Urinary bladder (tissue), 4 donors: ENCODE measurements at places on chromosomes 16 and 17. TPM values are rescaled to one million over a fixed set of nuclear protein-coding genes. Genes with fewer than 3 reads are reported as not detected.

GRCh38 chr16:28168991-28169554, 42.7 kb downstream of the XPO6 start:
- no peak for DNase-seq

- no peak for DNase-seq
Observed at GRCh38 chr17:39096508-39097149, 54.8 kb downstream of the PLXDC1 start.

- DNase-seq: no peak
Observed at GRCh38 chr17:19388791-19389785, 2.1 kb upstream of the MFAP4 start.

DNA sequence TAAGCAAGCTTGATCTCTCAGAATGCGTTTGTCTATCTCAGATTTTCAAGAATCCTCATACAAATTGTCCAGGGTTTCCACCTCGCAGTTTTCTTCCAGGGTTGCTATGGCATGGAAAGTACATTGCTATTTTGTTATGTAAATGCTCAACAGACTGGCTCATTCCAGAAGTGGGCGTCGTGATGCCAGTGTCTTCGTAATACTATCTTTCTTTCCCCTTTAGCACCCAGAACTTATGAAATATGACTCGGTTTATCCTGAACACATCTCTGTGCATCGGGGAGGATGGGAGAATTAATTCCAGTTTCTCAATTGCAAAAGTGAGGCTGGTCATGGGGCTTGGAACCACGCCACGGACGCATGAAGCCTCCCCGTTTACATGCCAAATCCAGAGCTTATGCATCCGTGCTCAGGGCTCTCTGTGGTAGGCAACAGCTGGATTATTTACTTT, 405.0 kb downstream of the WWOX start:
- peak; percentile 5 for DNase-seq

DNA sequence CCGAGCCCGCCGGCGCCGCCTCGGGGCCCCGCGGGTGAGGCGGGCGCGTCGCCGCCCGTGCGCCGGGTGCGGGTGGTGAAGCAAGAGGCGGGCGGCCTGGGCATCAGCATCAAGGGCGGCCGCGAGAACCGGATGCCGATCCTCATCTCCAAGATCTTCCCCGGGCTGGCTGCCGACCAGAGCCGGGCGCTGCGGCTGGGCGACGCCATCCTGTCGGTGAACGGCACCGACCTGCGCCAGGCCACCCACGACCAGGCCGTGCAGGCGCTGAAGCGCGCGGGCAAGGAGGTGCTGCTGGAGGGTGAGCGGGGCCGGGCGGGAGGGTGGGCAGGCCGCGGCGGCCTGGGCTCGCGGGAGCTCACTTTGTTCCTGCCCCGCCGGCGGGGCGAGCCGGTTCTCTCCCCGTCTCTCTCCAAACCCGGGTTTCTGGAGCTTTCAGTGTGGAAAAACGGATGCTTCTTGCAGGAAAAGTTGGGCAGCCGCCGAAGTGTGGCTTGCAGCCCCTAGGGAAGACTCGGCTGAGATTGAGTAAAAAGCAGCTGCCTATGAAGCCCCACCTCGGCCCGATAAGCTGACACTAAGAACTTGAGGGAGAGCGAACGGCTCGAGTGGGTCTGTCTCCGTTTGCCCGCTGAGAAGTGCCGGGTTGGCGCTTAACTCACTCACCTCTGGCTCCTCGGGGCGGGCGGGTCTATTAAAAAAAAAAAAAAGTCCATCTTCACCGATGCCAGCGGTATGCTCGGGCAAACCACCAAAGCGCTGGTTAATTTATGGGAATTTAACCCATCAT, 677 bp downstream of the SNTB2 start:
- no peak for DNase-seq

- DNase-seq: no peak
Observed at GRCh38 chr16:84922351-84923120, 88.8 kb downstream of the ZDHHC7 start.

DNA sequence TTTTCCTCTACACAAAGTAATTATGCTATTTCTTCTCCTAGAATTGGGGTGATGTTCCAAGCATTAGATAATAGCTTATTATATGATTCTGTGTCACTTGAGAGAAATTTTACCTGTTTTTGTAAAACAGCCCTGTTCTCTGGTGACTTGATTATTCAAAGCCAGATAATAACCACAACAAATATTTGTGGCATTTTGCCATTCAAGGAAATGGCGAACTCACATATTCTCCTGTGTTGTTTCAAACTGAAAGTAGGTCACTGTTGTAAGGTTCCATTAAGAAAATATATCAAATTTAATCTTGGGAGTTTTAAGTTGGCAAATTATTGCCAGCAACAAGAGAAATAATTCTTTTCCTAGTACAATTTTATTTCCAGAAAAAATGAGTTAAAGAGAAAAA, 124.8 kb downstream of the STXBP4 start:
- no peak for DNase-seq

- DNase-seq: no peak
Observed at GRCh38 chr17:49041527-49041926, 44.3 kb downstream of the IGF2BP1 start.

DNA sequence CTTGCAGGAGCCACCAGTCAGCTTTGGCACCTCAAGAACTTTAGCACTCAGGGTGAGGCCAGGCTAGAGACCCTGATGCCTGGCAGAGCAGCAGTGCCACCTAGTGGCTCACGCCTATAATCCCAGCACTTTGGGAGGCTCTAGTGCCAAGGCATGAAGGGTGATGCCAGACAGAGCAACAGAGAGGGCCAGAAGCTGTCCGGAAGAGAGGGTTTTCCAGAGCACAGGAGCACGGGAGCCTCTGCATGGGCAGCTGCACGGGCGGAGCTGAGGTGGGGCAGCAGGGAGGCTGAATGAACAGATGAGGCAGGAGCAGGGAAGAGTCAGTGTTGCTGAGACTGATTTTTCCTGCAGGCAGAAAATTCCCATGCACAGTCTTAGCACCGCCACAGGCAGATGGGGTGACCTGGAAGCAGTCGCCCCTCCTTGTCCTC, 38.9 kb downstream of the MYH3 start:
- no peak for DNase-seq

GRCh38 chr16:54059319-54059718, 227.3 kb downstream of the IRX3 start:
- no peak for DNase-seq

GRCh38 chr17:70855401-70856054, 686.2 kb downstream of the KCNJ2 start:
- DNase-seq: no peak

TBC1D3C gene
- 1.0 TPM for total RNA-seq

CDIPT gene
- total RNA-seq: 35.1 TPM

PIRT gene
- total RNA-seq: 1.9 TPM
